ENCODE measurements at places on chromosomes 12 and 14.

- DNase-seq = no peak
Measured at GRCh38 chr12:99911967-99912366, 72.8 kb downstream of the ANKS1B start.

- DNase-seq = no peak
Measured at GRCh38 chr12:67085699-67086098, 183.5 kb upstream of the CAND1 start.

- DNase-seq = no peak
Measured at GRCh38 chr12:64304571-64304970, 82.5 kb upstream of the KICS2 start.

- peak; percentile 16 for DNase-seq
Measured at GRCh38 chr12:95731519-95731958, 59.0 kb downstream of the NTN4 start.

DNA sequence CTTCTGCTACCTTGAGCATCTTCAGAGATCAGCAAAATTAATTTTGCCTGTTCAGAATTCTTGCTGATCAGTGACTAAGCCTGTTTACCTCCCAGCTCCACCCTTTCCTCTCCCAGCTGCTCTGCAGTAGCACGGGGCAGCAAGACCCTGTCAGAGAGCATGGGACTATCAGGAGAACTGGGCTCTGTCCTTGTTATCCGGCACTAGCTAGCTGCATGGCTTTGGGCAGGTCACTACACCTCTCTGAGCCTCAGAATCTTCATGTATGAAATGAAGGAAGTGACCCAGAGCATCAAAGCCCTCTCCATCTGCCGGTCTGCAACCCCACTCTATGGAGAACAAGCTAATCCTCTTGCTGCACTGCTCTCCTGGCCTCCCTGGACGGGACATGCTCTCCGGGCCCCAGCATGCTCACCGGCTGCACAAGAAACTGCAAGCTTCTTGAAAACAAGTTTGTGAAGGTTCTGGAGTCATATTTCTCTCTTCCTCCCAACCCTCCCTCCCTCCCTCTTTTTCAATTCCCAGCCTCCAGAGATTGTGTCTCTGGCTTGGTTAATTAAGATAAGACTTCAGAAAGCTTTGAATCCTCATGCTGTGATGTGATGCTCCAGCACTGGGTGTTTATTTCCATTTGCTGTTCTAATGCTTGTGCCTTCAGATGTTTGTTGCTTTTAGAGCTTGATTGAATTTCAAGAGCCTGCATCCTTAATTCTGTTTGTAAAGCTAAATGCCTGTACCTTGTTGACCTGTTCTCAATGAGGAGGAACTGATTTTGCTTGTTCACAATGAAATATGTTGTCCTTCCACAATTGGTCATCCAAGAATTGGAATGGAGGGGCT lies 101.1 kb downstream of the CRACR2A start:
- DNase-seq = no peak

- DNase-seq = no peak
Measured at GRCh38 chr14:103633391-103633790, 4.4 kb downstream of the KLC1 start.

DNA sequence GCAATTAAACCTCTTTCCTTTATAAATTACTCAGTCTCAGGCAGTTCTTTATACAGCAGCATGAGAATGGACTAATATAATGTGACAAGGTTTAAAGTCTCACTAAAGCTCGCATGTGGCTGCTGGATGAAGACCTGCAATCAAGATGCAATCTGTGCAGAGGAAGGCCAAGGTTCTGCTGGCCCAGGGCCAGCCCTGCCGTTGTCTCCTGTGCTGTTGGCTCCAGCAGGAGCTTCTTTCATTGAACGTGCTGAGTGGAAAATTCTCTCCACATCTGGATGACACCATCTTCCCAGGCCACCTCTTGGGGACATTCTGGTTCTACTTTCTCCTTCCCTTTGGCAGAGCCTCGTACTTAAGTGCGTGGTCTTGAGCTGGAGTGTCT lies 742.2 kb downstream of the VRK1 start:
- no peak for DNase-seq

DNA sequence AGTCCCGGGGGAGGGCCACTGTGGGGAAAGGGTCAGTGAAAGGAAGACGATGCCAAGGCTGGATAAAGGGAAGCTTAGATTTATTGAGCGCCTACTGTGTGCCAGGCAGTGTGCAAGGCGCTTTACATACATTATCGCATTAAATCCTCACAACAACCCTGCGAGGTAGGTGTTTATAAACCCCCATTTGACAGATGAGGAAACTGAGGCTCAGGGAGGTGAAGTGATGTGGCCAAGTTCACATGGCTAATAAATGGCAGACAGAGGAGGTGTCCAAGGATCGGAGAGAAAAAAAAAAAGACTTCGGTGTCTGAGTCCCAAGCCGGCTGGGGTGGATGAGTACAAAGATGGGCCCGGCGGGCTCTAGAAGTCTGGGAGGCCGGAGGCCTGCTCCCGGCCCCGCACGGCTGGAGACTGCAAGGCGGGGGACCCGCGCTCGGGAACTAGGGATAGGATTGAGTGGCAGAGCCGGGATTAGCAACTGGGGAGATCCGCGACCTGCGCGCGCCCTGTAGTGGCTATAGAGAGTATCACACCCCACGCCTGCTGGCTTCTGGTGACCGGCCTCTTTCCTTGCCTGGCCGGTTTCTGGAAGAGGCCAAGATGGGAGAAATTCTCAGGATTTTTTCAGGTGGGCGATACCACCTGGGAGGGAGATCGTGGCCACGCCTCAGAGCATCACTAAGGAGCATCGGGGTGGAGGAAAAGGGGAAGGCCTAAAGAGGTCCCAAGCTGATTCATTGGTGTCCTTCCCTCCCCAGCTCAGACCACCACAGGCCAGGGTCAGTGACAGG lies 3.9 kb downstream of the DDN start:
- peak; percentile 88 for DNase-seq

GRCh38 chr14:47207617-47208016 lies 467.8 kb downstream of the MDGA2 start:
- DNase-seq = no peak

GRCh38 chr12:79302162-79302814 lies 388.5 kb downstream of the PAWR start:
- no peak for DNase-seq

DNA sequence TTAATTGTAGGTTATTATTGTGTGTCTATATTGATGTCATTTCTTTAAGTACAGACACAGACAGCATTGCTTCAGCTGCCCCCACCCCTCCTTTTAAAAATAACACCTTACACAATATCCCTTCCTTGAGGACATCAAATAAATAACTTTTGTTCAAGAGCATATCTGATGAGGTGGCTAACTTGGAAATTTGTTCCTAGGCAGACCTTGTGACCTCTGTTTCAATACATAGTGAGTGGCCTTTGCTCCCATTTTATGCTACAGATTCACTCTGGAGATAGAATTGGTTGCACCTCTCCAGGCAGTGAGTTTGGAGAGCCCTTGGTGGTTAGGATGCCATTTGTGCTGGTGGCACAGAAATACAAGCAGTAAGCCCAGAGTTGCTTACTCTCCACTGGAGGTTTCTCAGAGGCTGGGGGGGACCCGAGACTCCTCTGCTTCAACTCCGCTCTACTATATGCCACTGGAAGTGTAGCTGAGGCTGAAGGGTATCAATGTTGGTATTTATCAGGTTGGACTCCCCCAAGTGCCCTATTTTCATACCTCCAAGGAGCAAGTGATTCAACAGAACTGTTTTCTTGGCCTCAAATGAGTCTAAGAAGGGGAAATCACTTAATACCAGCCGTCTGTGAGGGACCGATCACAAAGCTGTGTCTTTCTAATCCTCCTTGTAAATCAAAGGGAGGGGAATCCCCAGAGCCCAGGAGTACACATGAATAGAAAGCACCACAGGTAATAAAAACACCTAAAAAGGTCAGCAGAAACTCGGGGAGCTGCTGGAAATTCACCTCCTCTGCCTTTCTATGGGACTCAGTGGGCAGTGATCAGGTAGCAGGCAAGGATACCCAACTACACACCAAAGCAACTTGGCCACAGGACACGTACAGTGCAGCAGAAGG lies 463.1 kb downstream of the RAD51B start:
- DNase-seq = no peak

DNA sequence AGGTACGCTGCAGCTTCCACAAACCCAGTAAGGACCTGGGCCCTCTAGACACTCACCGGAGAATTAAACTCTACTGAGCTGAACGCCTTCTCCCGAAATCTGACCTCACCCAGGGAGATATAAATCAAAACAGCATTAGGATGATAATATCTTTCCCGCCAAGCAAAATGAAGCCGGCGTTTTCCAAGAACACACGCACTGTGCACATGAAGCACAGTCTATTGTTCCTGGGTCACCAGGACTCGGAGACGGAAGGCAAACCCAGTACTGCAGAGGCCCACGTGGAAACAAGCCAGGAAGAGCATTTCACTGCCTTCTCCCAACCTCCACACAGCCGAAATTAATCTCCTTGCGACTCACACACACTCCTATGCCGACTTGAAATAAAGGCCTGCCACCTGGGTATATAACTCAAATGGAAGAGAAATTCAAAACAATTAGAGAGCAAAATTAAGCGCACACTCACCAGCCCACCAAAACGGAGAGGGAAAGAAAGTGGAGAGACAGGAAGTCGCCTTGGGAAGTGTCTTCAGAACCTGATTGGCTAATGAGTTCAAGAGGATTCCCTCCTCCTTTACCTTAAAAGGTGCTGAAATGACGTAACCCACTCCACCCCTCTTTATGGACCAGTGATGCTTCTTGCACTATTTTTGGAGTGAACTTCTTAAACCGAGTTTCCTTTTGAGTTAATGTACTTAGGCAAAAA lies at the start of gene CCNB1IP1:
TSS of gene CCNB1IP1 (minus strand) at position 492 of the 706 bp plus-strand sequence. CDS start 16,756 bp downstream, outside the sequence.
- DNase-seq = peak; percentile 88

DNA sequence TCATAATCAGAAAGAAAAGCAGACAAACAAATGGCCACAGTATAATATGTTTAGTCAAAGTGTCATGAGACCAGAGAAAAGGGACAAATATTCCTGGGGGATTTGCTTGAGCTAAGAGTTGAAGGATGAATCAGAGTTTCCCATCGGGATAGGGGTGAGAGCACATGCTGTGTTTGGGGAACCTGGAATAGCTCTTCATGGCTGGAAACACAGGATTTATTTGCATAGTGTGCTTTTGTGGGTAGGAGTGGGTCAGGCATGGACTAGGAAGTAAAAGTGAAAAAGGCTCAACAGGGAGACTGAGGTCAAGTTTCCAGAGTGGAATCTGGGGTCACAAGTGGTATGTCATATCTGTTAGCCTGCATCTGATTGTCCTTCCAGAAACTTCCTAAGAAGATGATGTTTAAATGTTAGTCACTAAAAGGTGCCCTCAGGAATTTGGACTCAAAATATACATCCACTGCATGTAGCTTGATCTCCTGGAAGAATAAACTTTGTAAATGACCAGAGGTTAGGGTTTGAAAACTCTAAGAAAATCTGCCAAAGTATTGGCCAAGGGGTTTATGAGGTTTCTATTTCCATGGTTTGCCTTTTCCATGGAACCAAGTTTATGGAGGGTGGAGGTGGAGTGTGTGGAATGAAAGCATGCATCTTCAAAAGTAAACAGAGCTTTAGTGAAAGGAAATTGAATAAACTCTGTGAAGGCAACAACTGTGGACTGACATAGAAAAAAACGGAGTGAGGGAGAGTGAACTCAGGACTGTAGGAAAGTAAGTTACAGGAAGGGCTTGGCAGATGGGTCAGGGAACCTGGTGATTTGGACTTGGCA lies 344.6 kb downstream of the C12orf75 start:
- no peak for DNase-seq

GRCh38 chr12:19575337-19576243 lies 136.3 kb downstream of the AEBP2 start:
- no peak for DNase-seq

DNA sequence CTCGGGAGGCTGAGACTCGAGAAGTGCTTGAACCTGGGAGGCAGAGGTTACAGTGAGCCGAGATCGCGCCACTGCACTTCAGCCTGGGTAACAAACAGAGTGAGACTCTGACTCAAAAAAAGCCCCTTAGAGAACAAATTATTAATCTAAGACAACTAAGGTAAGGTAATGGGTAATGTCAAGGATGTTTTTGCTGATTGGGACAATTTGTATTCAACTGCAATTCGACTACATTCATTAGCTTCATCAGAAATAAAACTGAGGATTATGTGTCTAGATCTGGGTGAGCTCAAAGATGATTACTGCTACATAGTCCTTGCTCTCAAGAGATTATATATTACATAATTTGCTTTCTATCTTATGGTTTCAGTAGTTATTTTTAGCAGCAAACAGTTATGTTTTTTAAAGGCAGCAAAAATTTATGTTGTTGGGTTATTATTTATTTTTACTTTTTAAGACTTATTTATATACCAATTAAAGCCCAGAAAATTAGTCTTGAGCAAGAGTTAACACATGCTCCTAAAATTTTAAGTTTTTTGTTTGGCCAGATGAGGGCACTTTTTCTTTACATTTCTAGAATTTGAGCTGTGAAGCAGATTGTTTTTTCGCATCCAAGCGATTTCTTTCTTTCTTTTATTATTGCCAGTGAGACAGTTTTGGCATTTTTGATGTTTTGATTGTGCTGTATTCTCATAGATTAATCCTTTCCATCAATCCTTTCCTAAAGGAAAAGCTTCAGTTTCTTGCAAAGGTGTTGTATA lies 52.3 kb downstream of the PLEKHA5 start:
- no peak for DNase-seq
